Suprapubic skin (tissue), 4 donors: ENCODE measurements at places on chromosomes 2 and 18.

- H3K27me3 ChIP-seq: no peaks in the 10 kb centered on the region
- no peak overlapping the region for H3K4me3 ChIP-seq
- H3K36me3 ChIP-seq: peaks cover 27% of the 10 kb centered on the region
- no peak for DNase-seq
- H3K4me1 ChIP-seq: peaks cover 26% of the 10 kb centered on the region
These were observed 4.5 kb downstream of the CEBPZ start for GRCh38 chr2:37226863-37227262.

DNA sequence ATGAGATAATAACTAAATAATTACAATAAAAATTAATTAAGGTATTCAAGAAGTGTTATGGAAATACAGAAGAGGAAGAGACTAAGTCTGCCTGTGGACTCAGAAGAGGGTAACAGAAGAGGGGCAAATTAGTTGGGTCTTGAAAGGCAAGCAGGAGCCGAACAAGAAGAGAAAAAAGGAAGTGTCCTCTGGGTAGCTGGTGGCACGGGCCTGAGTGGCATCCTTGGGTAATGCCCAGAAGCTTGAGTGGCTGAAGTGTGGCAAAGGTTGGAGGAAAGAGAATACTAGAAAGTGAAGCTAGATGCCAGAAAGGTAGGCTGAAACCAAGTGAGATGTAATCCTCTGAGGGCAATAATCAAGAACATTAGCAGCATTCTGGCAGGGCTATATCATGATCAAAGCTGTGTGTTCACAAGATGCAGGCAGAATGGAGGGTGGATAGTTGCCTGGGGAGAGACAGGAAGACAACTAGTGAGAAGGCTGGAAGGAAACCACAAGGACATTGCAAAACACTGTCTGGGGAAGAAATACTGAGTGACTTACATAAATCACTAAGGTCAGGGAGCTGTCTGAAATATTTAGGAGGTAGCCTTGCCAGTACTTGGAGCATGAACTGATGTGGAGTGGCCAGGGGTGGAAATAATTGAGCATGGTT lies 16.2 kb downstream of the DOCK10 start:
- no peaks in the 10 kb centered on the region for H3K4me1 ChIP-seq
- no peaks in the 10 kb centered on the region for H3K36me3 ChIP-seq
- H3K27me3 ChIP-seq: no peaks in the 10 kb centered on the region
- no peak overlapping the region for H3K4me3 ChIP-seq
- DNase-seq: no peak
- no peak overlapping the region for H3K27ac ChIP-seq

DNA sequence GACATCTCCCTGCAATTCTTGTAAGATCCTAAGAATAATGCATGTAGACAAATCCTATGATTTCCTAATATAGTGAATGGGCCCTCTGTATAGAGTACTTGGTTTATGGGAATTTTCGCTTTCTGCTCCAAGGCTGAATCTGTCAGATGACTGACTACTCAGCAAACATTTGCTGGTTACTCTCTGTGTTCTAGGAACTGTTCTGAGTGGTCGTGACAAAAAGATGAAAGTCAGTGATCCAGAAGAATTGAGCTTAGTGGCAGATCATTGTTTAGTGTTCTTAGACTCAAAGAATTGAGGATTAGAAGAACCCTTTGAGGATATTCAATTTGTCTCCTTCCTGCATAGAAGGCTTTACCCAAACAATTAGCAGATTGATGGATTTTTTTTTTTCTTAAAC lies 10.0 kb downstream of the XRCC5 start:
- peaks cover 72% of the 10 kb centered on the region for H3K36me3 ChIP-seq
- peaks cover 18% of the 10 kb centered on the region for H3K4me1 ChIP-seq
- H3K27ac ChIP-seq: no peak overlapping the region
- no peak for DNase-seq

GRCh38 chr2:134773335-134773734 lies 54.5 kb upstream of the TMEM163 start:
- no peak for DNase-seq
- H3K4me1 ChIP-seq: no peaks in the 10 kb centered on the region
- no peaks in the 10 kb centered on the region for H3K36me3 ChIP-seq
- no peak overlapping the region for H3K4me3 ChIP-seq

DNA sequence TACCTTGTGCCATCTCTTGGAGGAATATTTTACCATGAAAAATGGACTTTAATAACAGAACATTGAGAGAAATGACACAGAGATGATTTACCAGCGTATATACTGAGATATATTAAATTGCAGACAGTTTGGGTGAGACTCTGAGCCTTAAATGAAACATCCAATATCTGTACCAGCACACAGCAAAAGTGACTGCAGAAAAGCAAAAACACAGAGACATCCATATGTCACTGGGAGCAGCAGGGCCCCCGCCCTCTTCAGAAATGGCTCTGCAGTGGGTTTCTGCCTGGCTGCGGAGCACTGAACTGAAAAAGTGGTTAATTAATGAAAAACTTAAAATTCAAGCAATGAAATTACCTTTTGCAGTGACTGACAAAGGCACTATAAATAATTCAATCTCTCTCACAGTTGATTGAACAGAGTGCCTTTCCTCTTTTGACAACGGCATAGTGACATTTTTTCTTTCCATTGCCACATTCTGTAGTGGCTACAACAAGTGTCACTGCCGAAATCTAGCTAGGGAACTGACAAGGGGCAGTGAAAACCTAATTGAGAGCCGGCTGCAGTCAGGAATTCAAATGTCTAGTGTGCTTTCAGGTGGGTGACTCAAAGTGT lies 353.4 kb downstream of the ALK start:
- DNase-seq: no peak
- H3K27ac ChIP-seq: no peak overlapping the region
- H3K36me3 ChIP-seq: no peaks in the 10 kb centered on the region
- H3K4me3 ChIP-seq: no peak overlapping the region
- H3K27me3 ChIP-seq: no peaks in the 10 kb centered on the region

DNA sequence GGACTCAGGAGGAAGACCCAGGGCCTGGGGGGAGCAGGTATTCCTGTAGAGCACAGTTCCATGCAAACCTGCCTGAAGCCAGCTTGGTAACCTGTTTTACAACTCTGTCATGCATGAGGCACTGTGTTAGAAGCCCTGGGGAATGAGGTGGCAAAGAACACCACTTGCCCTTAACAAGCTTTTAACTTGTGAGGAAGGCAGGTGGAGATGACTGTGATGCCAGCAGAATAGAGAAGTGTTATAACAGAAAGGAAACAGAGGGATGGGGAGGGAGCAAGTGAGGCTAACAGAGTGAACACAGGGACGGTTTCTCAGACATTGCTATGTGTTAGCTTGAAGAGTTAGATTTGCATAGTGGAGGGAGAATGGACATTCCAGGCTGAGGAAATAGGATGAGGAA lies 11.5 kb upstream of the IL1A start:
- no peak overlapping the region for H3K4me3 ChIP-seq
- H3K4me1 ChIP-seq: peaks cover 28% of the 10 kb centered on the region
- no peaks in the 10 kb centered on the region for H3K27me3 ChIP-seq
